ENCODE measurements at places on chromosomes 5 and 9.
A peak's percentile ranks its signal among the peaks of the same experiment; 100 is the strongest.

DNA sequence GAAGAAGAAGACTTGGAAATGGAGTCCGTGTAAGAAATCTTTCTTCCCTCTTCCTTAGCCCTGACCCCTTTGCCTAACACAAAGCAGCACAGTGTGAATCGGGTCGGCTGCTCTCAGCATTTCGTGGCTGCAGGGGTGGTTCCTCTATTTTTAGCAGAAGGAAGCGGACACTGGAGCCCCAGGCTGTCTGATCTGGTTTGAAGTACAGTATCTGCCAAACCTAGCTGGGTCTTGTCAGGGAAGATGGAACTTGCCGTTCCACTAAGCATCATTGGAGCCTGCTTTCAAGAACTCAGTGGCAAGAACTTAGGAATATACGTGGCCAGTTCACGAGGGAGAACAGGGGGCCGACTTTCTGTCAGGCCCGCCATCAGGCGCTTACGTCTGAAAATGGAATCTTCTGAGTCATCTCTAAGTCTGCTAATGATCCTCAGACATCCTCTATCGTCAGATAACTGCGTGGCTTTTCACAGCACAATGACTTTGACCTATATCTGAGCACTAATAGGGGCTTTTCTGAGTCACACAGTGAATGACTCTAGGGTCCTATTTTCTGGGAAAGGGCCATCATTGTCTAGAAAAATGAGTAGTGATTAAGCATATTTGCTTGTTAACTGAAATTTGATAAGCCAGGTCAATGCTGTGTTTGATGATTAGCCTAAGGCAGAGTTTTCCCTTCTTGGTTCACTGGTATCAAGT lies 43.3 kb upstream of the NCS1 start:
- peak; percentile 95 for DNase-seq

DNA sequence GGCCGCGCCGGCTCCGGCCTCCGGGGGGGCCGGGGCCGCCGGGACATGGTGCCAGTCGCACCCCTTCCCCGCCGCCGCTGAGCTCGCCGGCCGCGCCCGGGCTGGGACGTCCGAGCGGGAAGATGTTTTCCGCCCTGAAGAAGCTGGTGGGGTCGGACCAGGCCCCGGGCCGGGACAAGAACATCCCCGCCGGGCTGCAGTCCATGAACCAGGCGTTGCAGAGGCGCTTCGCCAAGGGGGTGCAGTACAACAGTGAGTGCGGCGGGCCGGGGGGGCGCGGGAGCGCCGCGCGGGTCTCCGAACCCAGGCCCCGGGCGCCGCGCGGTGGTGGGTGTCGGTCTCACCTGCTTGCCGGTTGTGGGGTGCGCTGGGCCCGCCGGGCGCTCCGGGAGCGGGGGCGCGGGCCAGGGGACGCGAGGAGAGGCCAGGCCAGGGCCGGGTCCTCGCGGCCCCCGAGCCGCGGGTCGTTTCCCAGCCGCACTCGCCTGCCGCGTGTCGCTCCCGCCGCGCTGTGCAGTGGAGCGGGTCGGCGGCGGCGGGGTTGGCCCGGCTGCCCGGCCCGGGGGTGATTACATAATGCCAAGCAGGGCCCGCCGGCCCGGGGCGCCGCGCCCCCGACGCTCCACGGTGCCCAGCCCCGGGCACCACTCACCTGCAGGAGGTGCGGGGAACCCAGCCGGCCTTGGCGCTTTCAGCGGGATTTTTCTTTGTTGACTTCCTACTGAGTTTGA lies 492 bp downstream of the RABL6 start:
- DNase-seq: peak; percentile 93

- DNase-seq: no peak
These were observed 582 bp upstream of the FBXO4 start for GRCh38 chr5:41924526-41924871.

GRCh38 chr5:23014266-23014665 lies 161.1 kb upstream of the CDH12 start:
- DNase-seq: no peak

DNA sequence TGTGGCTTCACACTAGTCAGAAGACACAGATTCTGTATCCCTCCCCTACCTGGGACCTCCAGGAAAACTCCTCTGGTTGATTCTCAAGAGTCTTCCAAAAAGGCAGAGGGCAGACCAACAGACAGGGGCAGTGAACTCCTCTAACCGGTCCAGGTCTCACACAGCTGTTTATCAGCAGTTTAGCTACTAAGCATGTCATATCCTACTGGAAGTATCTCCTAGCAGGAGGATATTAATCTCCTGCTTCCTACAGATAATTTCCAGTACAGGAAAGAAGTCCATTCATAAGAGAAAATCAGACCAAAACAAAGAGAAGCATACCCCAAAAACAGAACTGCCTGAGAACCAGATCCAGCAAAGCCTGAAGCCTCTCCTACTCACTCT lies 64.3 kb downstream of the DTWD2 start:
- DNase-seq: no peak

- no peak for DNase-seq
These were observed 26.8 kb upstream of the IQGAP2 start for GRCh38 chr5:76376148-76376865.

GRCh38 chr9:127449332-127449966 lies 1.8 kb downstream of the RPL12 start:
- DNase-seq: peak; percentile 52

DNA sequence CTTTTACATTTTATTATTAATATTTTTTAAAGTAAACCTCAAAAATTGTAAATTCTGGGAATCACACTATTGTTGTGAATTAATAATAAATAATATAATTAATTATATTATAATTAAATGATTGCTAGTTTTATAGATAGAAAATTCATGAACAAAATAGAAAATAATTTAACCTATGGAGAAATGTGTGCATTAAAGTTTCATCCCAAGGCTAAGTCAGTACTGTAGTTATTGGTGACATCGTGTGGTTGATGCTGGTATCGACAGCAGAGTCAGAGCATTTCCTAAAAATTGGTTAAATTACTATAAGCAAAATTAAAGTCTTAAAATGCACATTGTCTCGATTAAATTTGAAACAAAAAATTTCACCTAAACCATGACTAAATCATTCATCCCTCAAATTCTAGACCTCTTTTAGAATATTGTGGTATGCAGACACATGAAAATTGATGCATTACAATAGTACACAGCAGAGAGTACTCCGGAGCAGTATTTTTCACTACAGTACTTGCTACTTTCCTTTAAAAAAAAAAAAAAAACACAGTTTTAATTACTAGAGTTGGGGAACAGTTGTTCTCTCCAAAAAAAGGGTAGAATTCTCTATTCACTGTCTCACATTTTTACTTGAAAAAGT lies 73.9 kb downstream of the RORB start:
- DNase-seq: peak; percentile 57

DNA sequence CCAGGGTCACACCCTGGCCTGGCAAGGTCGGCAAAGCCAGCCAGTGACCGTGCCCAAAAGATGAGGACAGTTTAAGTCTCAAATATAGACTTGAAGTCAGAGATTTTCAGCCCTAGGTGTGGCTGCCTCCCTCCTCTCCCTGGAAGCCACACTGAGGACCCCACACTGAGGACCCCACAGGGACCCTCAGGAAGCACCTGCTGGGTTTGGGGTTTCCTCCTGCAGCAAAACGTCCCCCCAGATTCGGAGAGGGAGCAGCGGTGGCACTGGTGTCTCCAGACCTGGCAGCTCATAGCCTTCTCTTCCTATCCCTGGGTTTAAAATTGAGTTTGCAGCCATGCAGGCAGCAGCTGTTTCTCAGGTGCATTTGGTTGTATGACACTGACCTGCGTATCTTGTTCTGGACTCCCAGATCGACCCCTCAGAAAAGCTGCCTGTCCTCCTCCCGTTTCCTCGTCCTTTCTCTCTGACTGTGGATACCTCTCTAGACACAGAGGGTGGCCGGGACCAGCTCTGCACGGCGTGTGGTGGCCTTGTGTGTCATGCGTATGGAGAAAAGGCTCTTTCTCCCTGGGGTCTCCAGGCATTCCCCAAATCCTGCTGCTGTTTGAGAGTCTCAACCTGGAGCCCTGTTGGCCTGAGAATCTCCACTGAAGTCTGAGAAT lies 36.6 kb downstream of the MRPL36 start:
- DNase-seq: peak; percentile 72

DNA sequence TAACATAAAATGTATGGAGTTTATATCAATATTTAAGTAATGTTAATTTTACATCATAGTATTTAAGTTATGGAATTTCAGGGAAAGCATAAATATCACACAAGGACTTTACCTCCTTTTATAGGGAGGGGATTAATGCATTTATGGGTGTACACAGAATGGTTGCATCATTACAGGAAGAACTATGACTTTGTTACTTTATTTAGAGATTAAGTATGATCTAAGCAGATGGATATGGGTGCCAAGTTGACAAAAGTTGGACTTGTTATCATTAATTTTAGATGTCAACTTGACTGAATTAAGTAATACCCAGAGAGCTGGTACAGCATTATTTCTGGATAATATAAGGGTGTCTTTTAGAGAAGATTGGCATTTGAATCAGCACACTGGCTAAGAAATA lies 160.5 kb upstream of the CDH10 start:
- no peak for DNase-seq

- DNase-seq: no peak
These were observed 39.8 kb downstream of the POLK start for GRCh38 chr5:75551471-75551870.

DNA sequence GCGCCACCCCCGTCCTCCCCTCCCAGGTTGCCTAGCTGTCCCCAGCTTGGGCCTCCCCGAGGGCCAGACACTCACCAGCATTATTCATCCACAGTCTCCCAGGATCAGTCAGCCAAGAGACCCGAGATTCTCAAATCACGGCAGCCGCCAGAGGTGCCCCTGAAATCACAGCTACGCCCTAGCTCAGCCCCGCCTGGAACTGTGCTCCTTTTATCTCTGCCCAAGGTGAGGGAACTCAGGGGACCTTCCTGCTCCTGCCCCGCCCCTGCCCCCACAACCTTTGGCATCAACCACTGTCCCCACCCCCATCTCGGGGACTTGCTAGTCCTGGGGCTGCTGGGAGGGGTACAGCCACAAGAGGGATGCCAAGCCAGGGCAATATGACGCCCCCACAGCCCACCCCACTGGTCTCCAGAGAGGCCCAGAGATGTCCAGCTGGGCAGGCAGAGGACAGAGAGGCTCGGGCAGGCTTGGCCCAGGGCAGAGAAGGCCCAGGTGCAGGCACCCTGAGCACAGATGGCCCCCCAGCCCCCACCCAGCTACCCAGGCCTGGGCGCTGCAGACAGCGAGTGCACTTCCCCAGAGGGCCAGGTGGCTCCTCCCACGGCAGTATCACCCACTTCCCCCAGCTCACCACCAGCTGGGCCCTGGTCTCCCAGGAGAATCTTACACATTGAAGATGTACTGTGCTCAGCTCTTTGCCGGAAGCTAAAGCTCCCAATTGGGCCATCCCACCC lies at the start of gene FUT7:
Gene FUT7 (minus strand): TSS at position 185 of the 737 bp plus-strand sequence. CDS start 97 bp downstream, at position 88.
- no peak for DNase-seq

GRCh38 chr9:113882636-113883164 lies 6.6 kb downstream of the ZNF618 start:
- DNase-seq: no peak

DNA sequence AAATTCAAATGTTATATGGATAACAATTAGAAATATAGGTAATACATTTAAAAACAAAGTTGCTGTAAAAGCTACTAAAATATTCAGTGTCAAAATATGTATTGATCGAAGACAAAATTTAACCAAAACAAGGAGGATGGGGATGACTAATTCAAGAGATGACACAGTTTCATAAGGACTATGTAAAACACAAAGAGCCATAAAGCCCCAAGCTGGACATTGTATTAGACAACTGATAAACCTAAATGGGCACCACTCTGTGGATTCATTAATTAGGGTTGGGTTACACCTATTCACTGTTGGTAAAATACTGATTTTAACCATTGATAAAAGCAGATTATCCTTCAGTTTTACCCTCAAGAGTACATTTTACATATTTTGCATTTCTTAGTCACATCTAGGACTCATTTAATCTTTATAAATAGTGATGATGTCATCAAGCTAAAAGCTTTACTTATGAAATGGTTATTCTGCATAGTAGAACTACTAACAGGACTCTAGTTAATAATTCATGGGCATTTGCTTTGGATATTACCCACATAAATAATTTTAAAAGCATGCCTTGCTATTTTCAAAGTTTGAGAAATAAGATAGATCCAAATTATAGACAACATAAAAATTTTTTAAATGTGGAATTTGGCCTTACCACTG lies 13.7 kb downstream of the TUT7 start:
- no peak for DNase-seq

DNA sequence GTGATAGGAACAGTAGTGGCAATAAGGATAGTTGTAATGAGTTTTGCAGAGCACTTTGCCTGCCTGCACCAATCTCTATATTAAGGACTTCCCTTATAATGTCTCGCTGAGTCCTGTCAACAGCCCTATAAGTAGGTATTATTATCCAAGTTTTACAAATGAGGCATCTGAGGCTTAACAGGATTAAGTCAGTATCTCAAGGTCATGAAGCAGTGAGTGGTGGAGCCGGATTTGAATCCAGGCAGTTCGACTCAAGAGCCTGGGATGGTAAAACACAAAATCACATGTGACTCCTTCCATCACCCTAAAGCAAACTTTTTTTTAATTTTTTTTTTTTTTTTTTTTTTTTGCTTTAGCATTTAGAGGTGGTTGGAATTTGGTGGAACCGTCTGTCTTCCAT lies 59.0 kb upstream of the RARS1 start:
- DNase-seq: peak; percentile 37

DNA sequence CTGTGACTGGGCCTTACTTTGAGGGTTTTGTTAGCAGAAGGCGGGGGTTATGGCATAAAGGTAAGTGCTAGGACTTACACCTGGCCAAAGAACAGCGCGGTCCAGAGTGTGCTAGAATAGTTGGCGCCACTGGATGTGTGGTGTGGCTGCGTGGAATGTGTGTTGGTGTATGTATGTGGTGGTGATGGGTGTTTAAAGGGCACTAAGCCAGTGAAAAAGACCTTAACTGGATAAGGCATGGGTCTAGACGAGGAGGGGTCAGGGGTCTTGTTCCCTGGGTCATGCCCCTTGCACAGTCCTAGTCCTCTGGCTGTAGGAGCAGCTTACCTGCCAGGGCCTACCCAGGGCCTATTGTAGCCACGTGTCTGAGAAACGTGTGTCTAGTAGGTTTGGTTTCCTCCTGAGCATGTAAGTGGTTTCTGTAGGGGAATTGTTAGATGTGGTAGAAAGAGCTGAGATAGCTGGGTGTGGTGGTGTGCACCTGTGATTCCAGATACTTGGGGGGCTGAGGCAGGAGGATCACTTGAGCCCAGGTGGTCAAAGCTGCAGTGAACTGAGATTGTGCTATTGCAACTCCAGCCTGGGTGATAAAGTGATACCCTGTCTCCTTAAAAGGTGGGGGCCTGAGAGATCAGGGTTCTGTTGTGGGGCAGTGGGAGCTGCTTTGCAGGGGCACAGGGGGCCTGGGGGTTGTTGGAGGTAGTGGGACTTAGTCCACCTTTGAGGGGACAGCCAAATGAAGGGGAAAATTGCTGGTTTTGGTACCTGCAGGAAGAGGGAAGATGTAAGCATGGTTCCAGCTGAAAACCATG lies 55.2 kb downstream of the HSPA4 start:
- DNase-seq: no peak

DNA sequence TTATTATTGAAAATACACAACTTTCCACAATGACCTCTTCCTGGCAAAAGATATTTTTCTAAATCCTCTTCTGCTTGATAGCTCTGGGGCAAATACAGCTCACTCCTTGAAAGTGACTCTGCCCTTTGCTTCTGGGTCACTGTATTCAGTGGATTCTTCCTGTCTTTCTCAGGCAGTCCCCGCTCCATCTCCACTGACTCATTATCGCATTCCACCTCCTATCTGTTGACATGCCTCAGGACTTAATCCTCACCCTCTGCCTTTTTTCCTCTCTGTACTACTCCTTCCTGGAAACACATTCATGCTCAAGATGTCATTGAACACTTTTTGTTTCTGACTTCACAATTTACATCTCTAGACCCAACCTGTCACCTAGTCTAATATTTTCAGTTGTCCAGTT lies 8.4 kb upstream of the RGS7BP start:
- no peak for DNase-seq

- no peak for DNase-seq
These were observed 5.5 kb upstream of the DNAJB5 start for GRCh38 chr9:34984049-34984448.

Measured in osteoblast (primary cell).